Keratinocyte (primary cell): ENCODE measurements at places on chromosomes 4 and X. TPM values are rescaled to one million over a fixed set of nuclear protein-coding genes. Genes with fewer than 3 reads are reported as not detected.

CABS1 gene
- not detected in 3 replicates for polyA plus RNA-seq

ARHGAP4 gene
- polyA plus RNA-seq: 0.35 to 0.66 TPM (median 0.55 TPM) in 3 replicates

WAS gene
- polyA plus RNA-seq: 0.05 to 0.09 TPM (median 0.07 TPM) in 3 replicates

LONRF3 gene
- not detected in 3 replicates for polyA plus RNA-seq

STAP1 gene
- polyA plus RNA-seq: not detected in 3 replicates

NUDT10 gene
- 0.24 to 0.41 TPM (median 0.26 TPM) in 3 replicates for polyA plus RNA-seq

HHIP gene
- polyA plus RNA-seq: 0.08 to 0.44 TPM (median 0.20 TPM) in 3 replicates

SCRG1 gene
- polyA plus RNA-seq: not detected in 3 replicates

DNA sequence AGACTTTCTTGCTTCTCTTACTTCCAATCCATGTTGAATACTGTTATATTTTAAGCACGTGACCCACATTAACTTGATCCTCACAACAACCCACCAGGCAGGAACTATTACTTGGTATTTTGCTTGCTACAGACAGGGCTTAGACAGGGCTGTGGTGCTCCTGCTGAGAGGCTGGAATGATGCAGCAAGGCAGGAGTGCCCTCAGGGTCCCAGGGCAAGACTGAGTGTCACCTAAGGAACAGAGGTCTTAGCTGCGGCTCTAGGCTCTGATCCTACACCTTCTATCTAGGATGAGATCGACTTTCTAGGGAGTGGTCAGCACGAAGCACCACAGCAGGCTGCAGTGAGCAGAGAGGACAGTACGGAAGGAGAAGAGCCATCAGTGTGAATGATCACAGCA is 20.0 kb downstream of the TAPT1 start:
- DNase-seq: no peak

GRCh38 chr4:96093563-96093962 is 253.7 kb downstream of the PDHA2 start:
- no peak for DNase-seq

DNA sequence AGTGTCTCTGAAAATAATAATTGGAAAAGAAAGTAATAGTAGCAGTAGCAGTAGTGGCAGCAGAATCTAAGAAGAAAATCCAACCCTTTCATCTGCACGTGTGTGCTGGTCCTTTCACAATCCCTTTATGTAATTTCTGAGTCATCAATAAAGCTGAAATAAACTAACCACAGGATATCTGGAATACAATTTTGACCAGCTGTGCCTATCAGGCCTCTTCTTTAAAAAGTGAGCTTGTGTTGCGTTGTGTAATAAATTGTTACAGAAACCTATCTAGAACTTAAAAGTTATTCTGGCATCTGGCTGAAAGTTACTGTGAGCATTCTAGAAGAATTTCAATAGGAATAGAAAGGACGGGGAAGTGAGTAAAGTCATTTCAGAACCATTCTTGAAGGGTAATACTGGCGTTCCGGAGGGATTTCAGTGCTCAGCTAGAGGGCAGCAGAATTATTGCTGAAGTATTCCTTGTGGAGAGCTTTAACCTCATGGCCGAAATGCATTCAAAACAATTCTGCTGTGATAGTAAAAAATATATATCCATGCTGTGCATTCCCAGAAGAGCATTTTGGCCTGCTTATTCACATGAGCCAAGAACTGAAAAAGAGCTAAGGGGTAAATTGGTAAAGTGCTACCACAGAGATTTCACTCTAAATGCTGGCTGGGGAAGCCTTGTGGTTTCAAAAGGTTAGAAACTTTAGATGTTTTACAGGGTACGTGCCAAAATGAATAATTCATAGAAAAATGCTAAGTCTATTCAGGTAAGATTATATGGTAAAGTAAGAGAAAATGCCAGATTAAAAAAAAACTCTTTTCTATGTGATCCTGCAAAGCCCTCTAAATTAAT is 260.6 kb downstream of the NKX6-1 start:
- DNase-seq: no peak

GRCh38 chrX:77505227-77505626 is 58.0 kb downstream of the FGF16 start:
- no peak for DNase-seq

DNA sequence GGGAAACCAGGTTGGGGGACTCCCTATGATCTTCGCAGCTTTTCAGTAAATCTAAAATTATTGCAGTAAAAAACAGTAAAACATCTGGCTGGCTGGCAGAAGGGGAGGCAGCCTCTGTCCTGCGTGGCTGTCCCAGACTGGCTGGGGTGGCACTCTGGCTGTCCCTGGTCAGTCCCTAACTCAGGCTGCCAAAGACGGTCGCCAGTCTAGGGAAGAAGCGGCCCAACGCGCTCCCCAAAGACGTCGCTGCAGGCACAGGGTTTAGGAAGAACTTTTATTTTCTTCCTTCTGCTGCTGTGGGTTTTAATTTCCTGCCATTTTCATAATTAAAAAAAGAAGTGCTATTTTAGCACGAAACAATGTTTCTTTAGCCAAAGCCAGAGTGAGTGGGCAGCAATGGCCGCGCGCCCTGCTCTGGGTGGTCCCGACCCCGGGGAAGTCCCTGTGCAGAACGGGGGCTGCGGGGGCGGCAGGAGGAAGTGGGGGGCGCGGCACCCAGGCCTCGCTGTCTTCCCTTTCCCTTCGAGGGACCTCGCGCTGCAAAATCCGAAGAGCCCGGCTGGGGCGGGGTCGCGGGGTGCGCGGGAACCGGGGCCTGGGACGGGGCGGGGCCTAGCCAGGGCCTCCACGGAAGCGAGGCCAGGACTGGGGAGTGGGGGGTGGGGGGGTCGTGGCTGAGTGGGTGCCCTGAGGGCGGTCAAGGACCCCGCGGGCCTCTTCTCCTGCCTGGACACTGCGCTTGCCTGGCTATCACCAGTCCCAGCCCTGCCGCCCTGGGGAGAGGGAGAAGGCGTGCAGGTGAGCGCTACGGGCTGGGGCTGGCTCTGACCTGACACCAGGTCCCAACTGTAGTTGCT is 6.3 kb upstream of the LETM1 start:
- DNase-seq: no peak

GRCh38 chr4:6282314-6282771 is 12.7 kb downstream of the WFS1 start:
- DNase-seq: no peak

GRCh38 chr4:59570860-59571476 is 1629.2 kb upstream of the ADGRL3 start:
- DNase-seq: no peak

DNA sequence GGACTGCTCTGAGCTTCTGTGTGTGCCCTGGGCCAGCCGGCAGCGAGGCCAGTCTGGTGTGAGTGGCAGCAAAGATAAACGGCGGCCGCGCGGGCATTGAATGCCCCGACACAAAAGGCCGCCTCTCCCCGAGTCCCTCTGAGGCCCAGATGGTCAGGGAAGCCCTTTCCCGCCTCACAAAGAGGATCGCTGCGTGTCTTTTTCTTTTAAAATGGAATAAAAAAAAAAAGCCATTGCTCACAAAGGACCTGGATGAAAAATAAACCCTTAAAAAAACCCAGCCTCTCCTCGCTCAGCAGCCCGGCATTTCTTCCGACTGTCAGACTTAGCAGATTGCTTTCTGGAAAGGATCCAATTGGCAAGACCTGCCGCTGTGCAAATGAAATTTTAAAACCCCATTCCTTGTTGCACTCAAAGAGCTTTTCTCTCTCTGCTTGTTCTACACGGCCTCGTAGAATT is 578.7 kb downstream of the BCOR start:
- no peak for DNase-seq

DNA sequence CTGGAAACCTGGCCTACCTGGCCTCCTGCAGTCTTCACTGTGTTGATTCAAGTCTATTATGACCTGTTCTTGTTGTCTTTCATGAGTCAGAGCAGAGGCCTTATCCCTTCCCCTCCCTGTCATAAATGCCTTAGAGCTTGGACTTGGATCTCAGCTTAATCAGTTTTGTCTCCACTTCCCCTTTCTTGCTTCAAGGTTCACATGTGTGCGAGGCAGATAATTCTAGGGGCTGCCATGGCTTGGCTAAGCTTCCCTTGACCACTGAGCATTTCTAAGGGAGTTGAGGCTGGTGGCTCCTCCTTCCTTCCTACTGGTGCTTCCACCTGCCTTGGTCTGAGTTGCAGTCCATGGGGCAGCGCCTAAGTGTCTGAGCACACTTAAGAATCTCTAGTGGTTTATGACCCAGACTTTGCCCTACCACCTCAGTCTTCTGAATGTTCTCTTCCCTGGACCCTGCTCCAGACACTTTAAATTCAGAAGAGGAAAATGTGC is 1.7 kb upstream of the HEPH start:
- DNase-seq: no peak

DNA sequence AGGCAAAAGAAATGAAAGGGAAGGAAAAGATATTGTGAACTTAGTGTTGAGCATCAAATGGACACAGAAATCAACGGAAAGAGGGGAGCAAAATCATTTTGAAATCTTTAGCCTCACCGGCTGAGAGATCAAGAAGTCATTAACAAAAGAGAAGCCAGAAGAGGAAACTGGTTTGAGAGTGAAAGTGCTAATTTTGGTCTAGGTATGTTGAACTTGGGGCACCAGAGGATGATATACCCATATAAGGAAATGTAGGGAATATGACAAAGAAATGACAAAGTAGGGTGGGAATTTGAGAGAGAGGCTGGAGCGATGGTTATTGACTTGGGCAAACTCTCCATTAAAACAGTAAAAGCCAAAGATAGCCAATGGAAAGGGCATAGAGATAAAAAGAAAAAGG is 183.4 kb upstream of the ATOH1 start:
- DNase-seq: no peak

DNA sequence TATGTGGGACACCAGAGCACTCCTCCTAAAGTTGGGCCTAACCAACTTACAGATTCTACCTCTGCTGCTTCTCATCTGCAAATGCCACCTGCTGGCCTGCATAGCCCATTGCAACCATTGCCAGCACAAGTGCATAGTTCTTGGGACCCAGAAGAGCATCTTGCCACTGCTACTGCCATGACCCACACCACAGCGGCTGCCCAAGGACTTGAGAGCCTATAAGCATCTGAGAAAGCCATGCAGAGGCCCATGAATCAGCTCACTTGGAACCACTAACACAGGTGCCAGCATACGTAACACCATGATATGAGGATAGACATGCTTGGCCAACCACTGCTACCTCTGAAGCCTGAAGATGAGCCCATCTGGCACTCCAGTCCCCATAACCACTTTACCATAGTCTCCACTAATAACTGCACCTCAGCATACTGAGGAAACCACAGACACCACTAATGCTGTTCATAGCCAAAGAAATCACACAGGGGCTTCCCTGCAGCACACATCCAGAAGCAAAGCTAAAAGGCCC is 258.1 kb upstream of the AGTR2 start:
- no peak for DNase-seq

GRCh38 chr4:120977435-120977997 is 55.0 kb upstream of the PRDM5 start:
- peak; percentile 5 for DNase-seq

DNA sequence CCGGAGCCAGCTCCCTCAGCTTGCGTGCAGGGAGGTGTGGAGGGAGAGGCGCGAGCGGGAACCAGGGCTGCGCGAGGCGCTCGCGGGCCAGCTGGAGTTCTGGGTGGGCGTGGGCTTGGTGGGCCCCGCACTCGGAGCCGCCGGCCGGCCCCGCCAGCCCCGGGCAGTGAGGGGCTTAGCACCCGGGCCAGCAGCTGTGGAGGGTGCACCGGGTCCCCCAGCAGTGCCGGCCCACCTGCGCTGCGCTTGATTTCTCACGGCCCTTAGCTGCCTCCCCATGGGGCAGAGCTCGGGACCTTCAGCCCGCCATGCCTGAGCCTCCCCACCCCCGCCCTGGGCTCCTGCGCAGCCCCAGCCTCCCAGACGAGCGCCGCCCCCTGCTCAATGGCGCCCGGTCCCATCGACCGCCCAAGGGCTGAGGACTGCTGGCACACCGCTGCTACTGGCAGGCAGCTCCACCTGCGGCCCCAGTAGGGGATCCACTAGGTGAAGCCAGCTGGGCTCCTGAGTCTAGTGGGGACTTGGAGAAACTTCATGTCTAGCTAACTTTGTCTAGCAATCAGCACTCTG is 37.8 kb upstream of the SMARCAD1 start:
- DNase-seq: no peak

DNA sequence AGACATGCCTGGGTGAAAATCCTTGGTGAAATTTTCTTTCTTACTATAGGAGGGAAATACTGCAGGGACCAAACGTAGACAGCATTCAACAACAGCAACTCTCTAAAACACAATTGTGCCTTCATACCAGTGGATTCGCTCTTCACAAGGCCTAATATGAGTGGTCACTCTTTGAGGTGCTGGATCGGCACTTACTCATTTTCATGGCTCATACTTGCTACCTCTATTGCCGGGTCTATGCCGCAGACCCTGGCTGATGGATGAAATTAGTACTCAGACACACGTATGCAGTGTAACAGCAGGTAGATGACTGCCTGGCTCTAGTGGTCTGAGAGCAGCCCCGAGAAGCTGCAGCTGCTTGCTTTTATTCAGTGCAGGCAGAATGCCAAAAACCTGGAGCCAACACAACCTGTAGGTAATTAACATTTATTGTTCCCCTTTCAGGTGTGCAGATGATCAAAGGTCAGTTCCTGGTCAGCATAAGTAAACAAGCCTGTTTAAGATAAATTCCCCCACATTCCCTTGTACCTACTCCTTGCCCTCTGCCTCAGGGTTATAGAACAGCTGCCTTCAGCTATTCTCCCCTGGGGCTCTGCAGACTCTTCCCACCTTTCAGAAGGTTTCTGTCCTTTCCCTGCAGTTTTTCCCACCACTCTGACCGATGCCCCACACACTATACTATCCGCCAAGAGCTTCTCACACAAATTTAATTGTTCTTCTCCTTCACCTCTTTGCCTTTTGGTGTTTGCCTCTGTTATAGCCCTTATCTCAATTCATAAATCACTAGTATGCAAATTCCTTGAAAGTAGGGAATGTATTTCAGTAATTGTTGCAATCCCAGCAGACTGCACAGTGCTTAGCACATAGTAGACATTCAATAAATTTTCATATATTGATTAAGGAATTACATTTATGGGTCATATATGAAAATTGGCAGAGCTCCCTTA is 210.0 kb downstream of the SPANXN3 start:
- DNase-seq: no peak

GRCh38 chr4:100929758-100930157 is 411.9 kb upstream of the EMCN start:
- DNase-seq: no peak

- DNase-seq: no peak
Observed at GRCh38 chrX:41716222-41716621, 7.8 kb upstream of the GPR82 start.

GRCh38 chr4:144894573-144894972 is 203.4 kb downstream of the ANAPC10 start:
- no peak for DNase-seq

- DNase-seq: no peak
Observed at GRCh38 chr4:4410271-4410670, 23.4 kb downstream of the NSG1 start.

GRCh38 chrX:12567857-12568256 is 223.4 kb upstream of the PRPS2 start:
- DNase-seq: no peak

GRCh38 chrX:37863728-37864127 is 16.4 kb upstream of the DYNLT3 start:
- no peak for DNase-seq
